Stimulated activated naive CD8-positive, alpha-beta T cell treated with anti-CD3 and anti-CD28 coated beads, Interleukin-15, amount 100 ng/mL, for 72 hours (primary cell): ENCODE measurements at places on chromosomes 12 and 14.

DNA sequence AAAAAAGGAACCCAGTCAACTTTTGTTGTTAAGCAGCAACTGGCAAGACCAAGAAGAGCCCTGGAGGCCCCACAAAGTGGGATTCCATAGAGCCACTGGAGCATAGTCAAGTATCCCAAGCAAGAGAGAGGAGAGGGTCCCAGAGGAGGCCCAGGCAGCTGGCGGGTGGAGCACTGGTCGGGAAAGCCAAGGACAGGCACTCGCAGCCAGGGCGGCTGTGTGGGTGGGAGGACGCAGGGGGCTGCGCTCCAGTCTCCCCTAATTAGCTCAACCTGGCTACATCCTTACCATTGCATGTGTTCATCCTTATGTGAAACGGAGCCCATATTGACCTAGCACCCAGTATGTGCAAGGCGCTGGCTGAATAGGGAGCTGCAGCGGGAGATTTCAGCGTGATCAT is 18.3 kb upstream of the ZFP36L1 start:
- DNase-seq = no peak

DNA sequence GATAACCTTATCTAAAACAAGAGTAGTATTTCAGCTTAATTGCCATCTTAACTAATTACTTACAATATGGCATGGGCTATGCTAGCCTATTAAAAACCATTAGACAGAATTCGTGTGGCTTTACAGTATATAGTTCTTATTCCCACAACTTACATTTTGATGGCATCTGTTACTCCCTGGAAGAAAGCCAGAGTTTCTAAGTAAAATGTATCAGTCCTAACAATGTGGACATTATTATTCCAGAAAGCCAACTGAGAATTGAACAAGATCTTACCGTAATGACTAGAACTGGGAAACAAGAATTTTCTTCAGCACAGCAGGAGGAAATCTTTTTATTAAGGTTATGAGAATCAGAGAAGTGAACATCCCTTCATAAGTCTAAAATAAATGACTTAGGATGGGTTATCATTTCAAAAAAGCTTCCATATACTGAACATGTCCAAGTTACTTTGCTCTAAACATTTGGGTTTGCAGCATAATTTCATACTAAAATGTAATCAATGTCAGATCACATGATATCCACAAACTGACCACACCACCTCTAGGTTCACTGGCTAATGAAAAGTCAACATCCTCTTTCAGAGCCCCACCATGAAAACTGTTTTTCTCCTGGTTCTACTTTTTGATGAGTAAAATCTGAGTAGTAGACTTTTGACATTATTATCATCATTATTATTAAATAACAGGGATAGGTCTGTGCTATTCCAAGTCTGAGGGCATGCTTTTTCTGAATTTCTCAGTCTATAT is 179.7 kb downstream of the SSPN start:
- no peak for DNase-seq

GRCh38 chr14:102227184-102227964 is 77.6 kb downstream of the MOK start:
- no peak for DNase-seq

GRCh38 chr12:24034160-24034559 is 84.7 kb upstream of the SOX5 start:
- DNase-seq = no peak

DNA sequence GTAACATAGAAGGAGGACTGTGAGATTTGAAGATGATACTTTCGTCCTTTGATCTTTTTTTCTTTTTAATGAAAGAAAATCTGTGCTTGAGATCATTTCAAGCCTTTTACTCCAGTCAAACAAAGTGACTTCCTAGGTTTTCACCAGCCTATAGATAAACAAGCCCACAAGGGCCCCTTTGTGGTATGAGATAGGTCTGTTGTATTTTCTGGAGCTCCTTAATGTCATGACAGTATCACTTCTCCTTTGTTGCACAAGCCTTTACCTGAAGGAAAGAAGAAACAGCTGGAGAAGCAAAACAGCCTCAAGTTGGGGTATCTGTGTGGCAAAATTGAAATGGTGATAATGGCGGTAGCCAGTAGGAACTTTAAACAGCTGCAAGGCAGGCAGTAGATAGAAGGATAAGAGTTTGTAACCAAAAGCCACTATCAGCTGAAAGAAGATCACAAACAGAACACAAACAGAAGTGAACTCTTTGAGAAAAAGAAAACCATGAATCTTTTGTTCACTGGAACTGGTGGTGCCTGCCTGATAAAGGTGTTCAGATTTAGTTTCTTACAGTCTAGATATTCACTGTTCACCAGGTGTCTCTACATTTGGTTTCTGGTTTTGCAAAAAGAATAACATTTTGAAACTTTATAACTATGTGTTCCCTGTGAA is 96.8 kb downstream of the LGR5 start:
- no peak for DNase-seq

GRCh38 chr14:51717766-51718165 is 66.1 kb downstream of the FRMD6 start:
- no peak for DNase-seq

- no peak for DNase-seq
These were observed 234.4 kb upstream of the CRY1 start for GRCh38 chr12:107327651-107328182.

DNA sequence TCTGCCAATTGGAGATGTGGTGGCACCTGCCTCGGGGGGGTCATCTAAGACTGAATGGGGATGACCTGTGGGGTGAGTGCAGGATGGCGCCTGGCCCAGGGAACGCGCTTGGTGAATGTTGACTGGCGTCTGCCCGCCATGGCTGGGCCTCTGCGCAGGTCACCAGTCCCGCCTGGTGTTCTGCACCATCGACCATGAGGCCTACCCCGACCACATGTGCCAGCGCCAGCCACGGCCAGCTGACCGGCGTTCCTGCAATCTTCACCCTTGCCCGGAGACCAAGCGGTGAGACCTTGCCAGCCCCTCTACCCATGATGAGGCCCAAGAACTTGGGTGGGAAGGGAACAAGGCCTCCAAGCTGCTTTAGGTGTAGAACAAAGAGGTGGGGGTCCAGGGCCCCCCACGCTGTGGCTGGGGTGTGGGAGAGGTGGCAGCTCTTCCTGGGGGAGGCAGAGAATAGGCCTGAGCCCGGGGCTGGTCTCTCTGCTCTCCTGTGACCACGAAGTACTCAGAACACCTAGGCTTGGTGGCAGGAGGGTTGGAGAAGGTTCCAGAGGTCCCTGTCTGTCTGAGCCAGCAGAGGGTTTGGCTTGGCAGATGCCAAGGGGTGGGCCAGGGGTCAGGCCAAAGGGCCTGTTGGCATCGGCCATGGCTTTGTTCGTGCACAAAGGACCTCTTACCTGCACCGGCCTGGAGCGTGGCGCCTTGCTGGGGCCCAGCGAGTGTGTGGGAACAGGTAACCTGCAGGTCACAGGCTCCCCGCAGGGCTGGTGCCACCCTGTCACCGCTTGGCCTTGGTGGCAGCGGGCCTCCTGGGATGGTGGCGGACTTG is 15.4 kb downstream of the PAPLN start:
- DNase-seq = no peak

DNA sequence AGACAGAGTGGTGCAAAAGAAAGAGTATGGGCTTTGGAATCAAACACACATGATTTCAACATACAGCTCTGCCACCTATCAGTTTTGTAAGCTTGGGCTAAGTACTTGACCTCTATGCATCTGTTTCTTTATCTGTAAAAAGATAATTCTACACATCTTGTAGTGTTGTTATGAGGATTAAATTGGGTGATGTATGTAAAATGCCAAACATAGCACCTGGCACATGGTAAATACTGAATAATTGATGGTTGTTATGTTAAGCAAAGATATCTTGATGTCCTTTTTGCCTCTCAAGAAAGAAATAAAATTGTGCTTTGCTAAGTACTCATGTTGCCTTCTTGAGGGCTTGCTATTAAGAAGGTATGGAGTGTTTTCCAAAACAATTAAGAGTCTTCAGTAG is 2.3 kb upstream of the CSRP2 start:
- no peak for DNase-seq

DNA sequence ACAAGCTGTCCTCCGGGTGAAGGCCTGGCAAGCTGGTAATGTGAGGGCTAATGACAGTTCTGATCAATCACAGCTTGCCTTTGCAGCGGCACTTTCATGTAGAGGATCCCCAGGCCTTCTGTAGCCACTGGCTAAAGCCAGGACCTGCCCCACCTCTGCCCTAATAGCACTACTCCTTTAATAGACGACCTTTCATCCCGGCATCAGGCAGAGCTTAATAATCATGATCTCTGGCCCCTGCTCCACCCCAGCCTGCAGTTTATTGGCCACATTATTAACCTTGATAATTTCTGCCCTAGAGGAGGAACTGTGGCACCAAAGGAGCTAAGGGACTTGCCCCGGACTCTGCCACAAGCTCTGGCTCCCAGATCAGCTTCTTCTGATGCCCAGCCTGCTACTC is 142.3 kb upstream of the TBX3 start:
- no peak for DNase-seq

DNA sequence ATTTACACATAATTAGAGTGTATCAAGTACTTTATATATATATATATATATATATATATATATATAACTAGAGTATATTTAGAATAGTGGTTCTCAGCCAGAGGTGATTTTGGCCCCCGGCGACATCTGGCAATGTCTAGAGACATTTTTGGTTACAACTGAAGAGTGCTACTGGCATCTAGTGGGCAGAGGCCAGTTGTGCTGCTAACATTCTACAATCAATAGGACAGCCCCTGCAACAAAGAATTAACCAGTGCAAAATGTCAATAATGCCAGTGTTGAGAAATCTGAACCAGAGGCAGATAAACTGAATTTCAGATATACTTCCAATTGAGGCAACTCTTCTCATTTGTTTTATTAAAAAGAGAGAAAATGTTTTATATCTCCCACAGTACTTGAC is 8.9 kb downstream of the GTF2A1 start:
- DNase-seq = no peak

DNA sequence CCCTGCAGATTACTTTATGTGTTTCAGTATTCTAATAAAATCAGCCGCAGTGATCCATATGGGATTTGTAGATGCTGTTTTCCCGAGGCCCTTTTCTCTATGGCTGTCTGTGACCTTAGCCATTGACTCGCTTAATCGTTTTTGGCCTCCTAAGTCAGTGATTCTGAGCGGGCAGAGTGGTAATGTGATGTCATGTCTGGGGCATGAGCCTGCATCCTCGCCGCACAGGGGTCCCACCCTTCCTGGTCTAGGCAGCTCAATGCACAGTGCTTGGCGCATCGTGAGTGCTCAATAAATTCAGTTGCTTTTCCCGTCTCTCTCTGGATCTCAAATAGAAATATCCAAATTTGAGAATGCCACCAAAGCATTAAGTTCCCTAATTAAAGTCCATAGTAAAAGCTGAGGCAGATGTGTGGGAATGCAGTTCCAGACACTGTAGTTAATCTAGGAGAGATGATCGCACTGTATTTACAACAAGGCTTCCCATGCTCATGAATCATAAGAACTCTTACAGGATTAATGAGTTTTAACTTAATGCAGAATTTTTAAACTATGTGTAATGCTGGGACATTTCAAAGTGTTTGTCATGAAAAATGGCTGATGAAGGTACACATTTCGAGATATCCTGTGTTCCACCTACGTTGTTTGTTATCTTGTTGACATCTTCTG is 29.3 kb downstream of the HMGA2 start:
- no peak for DNase-seq

DNA sequence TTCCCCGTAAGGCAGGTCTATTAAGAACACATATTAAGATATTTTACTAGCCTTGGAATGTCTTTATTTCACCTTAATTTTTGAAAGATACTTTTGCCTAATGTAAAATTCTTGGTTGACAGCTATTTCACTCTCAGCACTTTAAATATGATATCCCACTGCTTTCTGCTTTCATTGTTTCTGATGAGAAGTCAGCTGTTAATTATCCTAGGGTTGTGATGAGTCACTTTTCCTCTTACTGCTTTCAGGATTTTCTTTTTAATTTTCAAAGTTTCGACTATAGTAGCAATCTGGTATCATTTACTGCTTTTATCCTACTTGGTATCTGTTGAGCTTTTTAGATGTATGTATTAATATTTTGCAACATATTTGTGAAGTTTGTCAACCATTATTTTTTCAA is 578.9 kb upstream of the ATP2B1 start:
- DNase-seq = no peak

GRCh38 chr14:103361867-103362266 is 23.3 kb upstream of the MARK3 start:
- DNase-seq = no peak

DNA sequence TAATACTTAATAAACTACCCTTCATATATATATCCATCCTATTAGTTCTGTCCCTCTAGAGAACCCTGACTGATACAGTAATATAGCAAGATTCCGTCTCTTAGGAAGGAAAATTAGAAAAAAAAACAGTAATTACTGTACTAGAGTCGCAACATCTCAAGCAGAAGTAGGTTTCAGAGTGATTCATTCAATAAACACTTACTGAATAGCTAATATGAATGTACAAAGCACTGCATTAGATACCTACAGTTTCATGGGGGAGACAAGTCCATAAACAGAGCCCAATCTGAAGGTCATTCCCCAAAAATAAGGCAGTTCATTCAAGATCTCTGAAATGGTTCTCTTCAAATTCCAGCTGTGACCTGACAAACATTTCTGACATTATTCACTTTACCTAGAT is 9.9 kb downstream of the CERS5 start:
- no peak for DNase-seq

DNA sequence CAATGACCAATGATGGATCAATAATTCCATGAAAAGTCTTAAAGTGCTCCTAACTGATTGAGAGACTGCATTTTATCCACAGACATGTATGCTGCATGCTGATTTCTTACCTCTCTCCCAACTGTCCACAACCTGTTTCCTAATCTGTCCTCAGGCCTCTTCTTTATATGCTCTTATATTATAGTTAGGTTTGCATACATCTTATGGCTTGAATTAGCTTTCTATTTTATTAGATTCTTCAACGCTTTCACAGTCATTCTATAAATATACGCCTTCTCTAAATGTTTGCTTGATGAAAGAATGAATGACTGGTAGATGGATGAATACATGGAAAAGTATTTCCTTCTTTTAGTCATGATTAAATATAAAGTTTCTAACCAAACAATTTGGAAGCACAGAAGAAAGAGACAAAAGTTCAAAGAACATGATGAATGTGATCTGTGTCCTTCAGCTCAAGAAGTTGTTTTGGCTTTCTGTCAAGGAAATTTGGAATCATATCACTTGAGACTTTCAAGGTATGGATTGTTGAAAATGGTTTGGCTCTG is 91.8 kb upstream of the NPAS3 start:
- DNase-seq = no peak
